ENCODE measurements at places on chromosomes 16 and 17. TPM values are rescaled to one million over a fixed set of nuclear protein-coding genes. Genes with fewer than 3 reads are reported as not detected.

Gene NPIPB6
- 0.06 TPM for total RNA-seq

Gene LMF1
- 26.4 TPM for total RNA-seq

Gene TMEM235
- total RNA-seq = not detected

Gene TMEM100
- 2.9 TPM for total RNA-seq

Gene CES5A
- total RNA-seq = not detected

Gene ELP5
- 41.1 TPM for total RNA-seq

Gene C16orf46
- total RNA-seq = 2.1 TPM

Gene SSTR5
- not detected for total RNA-seq

Gene SLC6A2
- not detected for total RNA-seq

Gene CD300A
- not detected for total RNA-seq

Gene PIMREG
- total RNA-seq = 6.6 TPM

Gene WNT9B
- total RNA-seq = not detected

Gene TBC1D3E
- total RNA-seq = not detected

Gene UTP18
- 23.3 TPM for total RNA-seq

Gene LCAT
- total RNA-seq = 8.5 TPM

Gene ABAT
- total RNA-seq = 6.7 TPM

Gene CFAP52
- 0.12 TPM for total RNA-seq

Gene LGALS9B
- not detected for total RNA-seq

Gene MED9
- total RNA-seq = 9.8 TPM

Gene VASN
- total RNA-seq = 96.3 TPM

Gene ABCA8
- 103 TPM for total RNA-seq

Gene MFSD6L
- not detected for total RNA-seq

Gene ALOX12
- not detected for total RNA-seq

Gene KRTAP17-1
- not detected for total RNA-seq

Gene TPSAB1
- total RNA-seq = not detected

Gene CACNA1G
- total RNA-seq = 2.1 TPM

Gene TBC1D26
- not detected for total RNA-seq

Gene KRTAP3-1
- total RNA-seq = not detected

Gene TTLL6
- total RNA-seq = not detected

Gene PRR29
- 0.49 TPM for total RNA-seq

Gene SCARF1
- 4.2 TPM for total RNA-seq
